Stimulated activated naive CD8-positive, alpha-beta T cell treated with anti-CD3 and anti-CD28 coated beads, Interleukin-15, Interleukin-2, amounts not matched to agents 100 U/mL and 50 U/mL, for 24 hours (primary cell): ENCODE measurements at places on chromosomes 5 and 9.
A peak's percentile ranks its signal among the peaks of the same experiment; 100 is the strongest.

DNA sequence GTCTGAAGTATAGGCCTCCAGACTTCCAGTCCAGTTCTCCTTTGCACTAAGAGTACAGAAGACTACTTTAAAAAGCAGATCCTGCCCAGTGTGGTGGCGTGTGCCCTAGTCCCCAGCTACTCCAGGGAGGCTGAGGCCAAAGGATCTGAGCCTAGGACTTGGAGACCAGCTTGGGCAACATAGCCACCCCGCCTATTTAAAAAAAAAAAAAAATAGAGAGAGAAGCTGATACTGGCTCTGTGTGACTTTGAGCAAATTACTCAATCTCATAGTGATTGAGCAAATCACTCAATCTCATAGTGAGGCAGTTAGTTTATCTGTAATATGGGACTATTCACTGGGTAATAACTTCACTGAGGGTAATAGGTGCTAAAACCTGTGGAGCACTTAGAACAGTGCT is 43.6 kb upstream of the KDM4C start:
- no peak for DNase-seq

DNA sequence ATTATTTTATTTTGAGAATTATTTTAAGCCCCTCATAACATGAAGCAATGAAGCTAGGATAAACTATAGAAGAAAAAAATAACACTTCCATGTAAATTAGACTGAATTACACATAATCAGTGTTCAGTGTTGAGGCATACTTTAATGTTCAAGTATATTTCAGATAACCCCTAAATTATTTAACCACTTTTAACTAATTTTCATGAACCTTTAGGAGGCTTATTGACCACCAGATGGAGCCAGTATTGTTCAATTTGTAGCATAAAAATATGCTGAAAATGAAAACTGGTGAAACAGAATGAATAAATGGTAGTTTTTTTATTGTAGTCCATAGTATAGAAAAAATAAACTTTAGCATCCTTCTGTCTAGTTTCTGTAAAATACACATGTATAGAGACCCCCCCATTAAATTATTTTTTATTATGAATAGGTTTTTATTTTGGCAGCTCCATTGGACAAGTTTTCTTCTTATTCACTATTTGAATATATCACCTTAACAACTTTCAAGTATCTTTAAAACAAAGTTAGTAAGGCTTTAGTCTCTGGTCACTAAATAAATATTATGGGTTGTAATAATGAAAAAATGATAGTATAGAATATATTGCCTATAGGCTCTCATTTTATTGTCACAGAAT is 190.1 kb downstream of the CWC27 start:
- no peak for DNase-seq

DNA sequence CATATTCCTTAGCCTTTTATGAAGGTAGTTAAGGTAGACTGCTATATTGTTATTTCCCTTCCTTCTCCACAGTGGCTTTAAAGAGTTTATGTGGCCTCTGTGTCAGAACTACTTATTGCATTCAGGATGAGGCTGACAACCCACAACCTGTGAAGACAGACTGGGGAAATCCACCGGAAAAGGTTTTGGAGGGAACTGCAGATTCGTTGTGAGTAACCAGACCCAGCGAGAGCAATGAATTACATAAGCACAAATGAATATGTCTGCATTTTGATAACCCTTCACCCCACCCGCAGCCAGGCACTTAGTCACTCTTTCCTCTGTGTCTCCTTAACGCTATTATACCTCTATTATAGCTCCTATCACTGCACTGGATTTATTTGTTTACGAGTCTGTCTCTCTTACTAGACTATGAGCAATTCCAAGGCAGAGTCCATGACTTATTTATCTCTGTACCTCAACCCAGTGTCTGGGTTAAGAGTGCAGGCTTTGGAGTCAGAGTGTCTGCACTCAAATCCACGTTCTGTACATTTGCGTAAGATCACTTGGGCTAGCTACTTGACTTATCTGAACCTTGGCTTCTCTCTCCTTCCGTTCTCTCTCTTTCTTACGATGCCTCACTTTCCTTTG is 19.2 kb downstream of the KCTD16 start:
- DNase-seq = peak; percentile 61

- DNase-seq = no peak
Measured at GRCh38 chr5:145780982-145781381, 54.2 kb downstream of the PRELID2 start.

DNA sequence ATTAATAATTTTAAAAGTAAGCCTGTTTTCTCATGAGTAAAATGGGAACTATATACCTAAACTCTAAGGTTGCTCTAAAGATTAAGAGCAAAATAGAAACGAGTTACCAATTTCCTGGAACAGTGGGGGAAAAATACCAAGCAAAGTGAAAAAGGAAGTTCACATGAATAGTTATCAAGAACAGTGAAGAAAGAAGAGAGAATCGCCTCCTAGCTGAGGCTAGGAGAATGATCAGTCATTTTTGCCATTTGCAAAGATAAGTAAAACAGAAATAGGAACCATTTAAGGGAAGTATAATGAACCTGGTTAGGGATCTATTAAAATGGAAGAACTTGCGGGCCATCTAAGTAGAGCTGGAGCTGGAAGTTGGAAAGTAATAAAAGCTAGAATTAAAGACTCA is 50.7 kb downstream of the P4HA2 start:
- DNase-seq = no peak

DNA sequence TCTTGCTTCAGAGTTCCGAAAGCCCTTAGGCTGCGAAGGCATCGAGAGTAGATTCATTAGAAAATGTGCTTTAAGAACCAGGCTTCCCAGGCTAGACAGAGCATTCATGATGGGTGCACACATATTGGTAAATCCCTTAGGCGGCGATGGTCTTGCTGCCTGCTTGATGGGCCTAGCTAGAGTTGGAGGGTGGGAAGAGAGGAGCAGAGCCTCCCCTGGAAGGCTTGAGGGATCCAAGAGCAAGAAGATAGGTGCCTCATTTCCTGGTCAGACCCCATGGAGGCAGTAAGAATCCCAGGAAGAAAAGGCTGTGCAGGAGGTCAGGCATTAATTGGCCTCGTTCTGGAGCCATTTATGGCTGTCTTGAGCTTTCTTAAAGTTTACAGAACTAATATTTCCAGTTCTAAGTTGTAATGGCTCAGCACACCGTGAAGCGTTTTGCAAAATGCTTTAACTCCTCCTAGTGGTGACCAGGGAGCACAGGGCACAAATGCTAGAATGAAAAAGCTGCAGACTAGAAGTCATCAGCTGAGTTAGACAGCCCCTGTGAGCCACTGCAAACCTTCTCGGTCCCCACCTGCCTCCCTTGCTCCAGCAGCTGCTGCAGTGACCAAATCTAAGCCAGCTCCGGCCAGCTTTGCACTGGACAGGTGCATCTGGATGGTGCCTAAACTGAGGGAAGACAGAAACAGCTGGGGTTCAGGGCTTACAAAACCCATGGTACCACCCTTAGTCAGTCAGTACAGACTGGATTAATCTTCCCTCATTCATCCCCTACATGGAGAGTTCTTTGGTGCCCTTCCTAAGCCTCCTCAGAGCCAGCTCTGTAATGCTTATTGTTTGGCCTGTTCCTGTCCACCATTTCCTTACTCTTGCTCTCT is 14.7 kb downstream of the SLC45A2 start:
- no peak for DNase-seq

DNA sequence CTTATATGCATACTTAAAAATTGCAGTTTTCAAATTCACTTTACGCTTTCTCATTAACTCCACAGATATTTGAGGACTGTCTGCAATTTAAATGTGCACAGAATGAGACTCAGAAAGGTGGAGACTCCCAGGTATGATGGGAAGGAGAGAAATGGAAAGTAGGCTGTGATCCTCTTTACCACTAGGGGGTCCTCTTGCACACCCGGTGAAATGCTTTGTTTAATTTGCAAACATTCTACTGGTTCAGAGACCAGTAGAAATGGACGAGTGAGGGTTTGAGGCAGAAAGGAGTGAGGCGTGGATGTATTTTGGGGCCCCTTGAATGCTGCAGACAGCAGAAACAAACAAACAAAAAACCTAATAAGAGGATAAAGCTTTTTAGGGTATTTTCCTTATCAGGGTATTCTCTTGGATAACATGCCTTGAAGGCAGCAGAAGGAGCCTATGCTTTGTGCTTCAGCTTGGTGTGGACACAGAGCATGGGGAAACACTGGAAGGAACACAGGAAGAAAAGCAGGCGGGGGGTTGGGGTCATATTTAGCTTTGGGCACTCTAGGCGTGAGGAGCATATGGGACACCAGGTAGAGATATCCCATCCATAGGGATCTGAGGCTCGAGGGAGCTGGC is 410.1 kb downstream of the DMRT2 start:
- no peak for DNase-seq

GRCh38 chr9:125649315-125649714 is 57.7 kb downstream of the MAPKAP1 start:
- DNase-seq = peak; percentile 43

GRCh38 chr5:11780641-11781345 is 123.5 kb downstream of the CTNND2 start:
- DNase-seq = no peak

DNA sequence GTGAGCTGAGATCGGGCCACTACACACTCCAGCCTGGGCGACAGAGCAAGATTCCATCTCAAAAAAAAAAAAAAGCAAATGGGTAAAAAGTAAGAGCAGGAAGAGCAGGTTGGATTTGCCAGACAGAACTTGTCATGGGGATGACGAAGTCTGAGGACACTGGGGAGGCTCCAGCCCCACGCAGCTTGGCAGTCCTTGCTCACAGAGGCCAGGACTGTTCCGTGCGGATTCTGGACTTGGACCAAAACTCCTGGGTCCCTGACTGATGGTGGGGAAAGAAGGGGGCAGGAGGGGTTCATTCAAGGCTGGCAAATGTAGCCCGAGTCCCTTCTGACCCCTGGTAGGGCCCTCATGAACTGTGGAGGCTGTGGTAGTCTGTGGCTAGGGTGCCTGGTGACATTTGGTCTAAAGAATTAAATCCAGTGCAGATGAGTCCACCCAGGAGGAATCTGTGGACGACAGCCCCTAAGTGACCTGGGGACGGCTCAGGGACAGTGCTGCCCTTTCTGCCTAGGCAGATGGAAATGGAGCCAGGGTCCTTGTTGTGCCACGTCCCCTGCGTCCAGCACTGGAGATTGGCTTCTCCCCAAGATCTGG is 3.1 kb downstream of the FGD3 start:
- no peak for DNase-seq

DNA sequence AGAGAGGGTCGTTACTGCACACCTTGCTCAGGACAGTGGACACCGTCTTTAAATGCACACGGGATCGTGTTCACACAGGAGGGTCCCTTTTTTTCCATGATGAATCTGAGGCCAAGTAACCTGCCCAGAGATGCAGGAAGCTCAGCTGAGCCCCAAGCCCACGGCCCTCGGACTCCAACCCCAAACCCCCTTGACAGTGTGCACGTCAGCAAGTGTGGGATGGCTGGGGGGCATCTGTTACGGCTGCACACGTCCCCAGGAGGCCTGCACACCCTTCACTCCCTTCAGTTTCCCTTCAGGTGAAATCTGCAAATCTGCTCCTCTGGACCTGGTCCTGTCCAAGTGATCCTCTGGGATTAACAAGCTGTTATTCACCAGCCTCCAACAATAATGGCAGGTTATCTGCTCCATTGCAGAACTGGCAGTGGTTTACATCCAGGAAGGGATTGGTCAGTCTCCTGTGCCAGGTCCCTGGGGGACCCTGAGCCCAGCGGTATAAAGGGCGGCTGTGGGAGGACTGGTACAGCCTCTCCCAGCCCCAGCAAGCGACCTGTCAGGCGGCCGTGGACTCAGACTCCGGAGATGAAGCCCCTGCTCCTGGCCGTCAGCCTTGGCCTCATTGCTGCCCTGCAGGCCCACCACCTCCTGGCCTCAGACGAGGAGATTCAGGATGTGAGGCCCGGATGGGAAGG is at the start of gene LCN1:
TSS of gene LCN1 (plus strand) at position 525 of the 692 bp plus-strand sequence. CDS start at position 583, 58 bp downstream.
- no peak for DNase-seq

- no peak for DNase-seq
Measured at GRCh38 chr9:116027511-116027910, 126.1 kb upstream of the PAPPA start.

DNA sequence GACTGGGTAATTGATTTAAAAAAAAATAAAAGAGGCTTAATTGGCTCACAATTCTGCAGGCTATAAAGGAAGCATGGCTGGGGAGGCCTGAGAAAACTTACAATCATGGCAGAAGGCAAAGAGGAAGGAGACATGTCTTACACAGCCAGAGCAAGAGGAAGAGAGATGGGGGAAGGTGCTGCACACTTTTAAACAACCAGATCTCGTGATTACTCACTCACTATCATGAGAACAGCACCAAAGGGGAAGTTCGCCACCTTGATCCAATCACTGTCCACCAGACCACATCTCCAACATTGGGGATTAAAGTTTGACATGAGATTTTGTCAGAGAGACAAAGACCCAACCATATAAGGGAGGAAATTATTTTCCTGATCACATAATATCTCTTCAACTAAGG is 138.8 kb upstream of the NR4A3 start:
- DNase-seq = no peak
